SW 1271 (cell line): ENCODE measurements at places on chromosomes 5 and 9.
A peak's percentile ranks its signal among the peaks of the same experiment; 100 is the strongest.

DNA sequence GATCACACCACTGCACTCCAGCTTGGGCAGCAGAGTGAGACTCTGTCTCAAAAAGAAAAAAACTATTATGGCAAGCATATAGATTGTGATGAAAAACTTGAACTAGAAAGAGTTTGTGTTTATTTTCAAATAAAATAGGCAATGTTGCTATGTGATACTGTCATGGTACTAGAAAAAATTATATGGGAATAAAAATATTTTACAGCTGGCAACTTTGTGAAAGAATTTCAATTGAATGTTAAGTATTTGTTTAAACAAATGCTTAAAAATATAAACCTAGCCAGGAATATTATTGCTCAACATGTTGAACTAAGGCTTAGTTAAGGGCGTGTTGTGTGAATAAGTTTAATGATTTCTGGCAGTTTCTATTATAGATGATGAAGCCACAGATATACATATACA, 31.7 kb downstream of the HSDL2 start:
- DNase-seq = no peak

- DNase-seq = no peak
These were observed 369.0 kb downstream of the CAAP1 start for GRCh38 chr9:26523577-26523976.

DNA sequence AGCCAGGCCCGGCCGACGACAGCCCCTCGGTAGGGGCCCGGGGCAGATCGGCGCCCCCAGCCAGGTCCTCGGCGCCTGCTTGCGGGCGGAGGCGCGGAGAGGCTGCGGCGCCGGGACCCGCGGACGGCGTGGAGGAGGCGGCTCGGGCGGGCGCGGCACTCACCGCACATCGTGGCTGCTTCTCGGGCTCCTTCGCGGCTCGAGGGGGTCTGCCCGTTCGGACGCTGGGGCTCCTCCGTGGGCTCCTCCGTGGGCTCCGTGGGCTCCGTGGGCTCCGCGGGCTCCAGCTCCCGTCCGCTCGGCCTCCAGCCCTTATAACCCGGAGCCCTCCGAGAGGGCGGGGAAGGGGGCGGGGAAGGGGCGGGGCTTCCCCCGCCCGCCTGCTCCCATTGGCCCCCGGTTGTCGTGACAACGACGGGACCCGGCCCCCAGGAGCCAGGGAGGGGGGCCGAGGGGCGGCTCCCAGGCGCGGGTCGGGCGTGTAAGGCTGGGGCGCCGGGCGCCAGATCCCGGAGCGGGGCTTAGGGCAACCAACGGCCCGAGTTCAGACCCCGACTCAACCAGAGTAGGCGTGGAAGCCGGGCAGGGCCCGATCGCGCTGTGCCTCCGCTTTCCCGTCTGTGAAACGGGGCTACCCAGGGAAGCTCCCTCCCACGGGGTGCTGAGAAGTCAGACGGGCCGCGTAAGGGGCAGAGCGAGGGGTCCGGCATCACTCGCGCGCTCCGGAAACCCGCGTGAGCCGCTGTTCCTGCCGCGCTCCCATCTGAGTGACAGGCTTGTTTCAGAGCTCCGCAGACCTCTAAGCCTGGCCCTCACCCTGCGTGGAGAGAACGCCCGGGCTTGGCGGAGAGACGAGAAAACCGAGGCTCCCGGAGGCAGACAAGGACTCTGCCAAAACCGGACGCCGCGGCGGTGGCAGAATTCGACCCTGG, at the start of gene GFPT2:
Gene GFPT2, minus strand, starts transcription at position 289 of the 932 bp plus-strand sequence. Its CDS starts 119 bp downstream, at position 170.
- peak; percentile 78 for DNase-seq

GRCh38 chr9:110801426-110801825, 132.8 kb downstream of the MUSK start:
- no peak for DNase-seq

GRCh38 chr9:19496321-19497050, 87.7 kb downstream of the ACER2 start:
- DNase-seq = no peak

GRCh38 chr5:125558466-125558865, 812.0 kb upstream of the ZNF608 start:
- DNase-seq = no peak

GRCh38 chr5:5792106-5792505, 369.6 kb downstream of the ICE1 start:
- DNase-seq = no peak

DNA sequence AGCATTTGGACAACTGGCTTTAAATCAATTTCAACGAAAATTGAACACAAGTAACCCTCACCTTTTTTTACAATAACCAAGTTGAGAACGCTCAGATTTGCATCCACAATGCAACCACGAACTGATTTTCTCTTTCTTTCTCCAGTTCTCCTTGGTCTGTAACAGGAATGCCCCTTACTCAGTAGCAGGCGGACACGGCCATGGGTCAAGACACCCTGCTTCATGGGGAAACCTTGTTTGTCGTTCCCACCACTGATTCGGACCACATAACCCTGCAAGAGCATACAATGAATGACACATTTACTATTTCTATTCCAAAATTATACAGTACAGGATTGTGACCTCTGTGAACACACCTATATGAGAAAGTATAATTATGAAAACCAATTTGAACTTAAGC, 1.4 kb downstream of the RPS6 start:
- DNase-seq = no peak

GRCh38 chr5:135944967-135945560, 9.7 kb downstream of the LECT2 start:
- DNase-seq = peak; percentile 47

- DNase-seq = no peak
These were observed 693.2 kb upstream of the CHD1 start for GRCh38 chr5:99621772-99622681.

GRCh38 chr9:115514454-115514853, 396.5 kb upstream of the TNC start:
- no peak for DNase-seq

DNA sequence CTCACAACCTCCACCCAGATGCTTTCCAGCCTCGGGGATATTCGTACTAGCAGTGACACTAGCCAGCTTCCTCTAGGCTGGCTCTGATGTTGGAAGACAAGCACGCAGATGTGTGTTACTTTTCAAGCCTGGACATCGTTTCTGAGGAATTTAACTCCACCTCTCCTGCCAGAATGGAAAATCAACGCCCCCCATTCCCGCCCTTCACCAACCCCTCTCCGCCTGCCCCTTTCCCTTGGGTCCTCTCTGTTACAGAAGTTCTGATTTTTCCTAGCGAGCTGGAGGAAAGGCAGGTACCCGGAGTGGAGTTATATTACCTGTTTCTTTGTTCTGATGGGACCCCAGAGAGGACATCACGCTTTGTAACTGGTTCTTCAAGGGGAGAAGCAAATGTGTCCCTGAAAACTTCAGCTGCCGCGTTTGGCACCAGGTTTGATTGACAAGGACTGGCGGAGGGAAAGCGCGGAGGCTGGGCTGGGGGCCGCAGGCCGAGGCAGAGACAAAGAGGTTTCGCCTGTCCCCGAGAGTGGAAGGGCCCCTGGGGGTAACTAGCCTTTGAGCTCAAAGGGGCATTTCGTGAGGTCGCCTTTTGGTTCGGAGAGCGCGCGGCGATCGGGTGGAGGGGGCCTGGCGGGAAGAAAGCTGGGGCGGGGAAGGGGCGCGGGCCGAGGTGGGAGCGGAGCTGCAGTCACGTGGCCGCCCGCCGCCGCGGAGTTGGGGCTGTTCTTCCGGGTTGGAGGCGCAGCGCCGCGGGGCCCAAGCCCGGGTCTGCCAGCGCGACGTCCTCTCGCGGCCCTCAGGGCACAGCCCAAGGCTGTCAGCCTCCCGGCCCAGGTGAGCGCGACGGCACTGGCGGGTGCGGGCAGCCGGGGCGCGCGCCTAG, at the start of gene NNT:
Gene NNT, plus strand, starts transcription at position 720 of the 883 bp plus-strand sequence. CDS start 6,016 bp downstream, outside the sequence.
- no peak for DNase-seq

GRCh38 chr9:137650259-137650658, 31.5 kb downstream of the EHMT1 start:
- DNase-seq = no peak

DNA sequence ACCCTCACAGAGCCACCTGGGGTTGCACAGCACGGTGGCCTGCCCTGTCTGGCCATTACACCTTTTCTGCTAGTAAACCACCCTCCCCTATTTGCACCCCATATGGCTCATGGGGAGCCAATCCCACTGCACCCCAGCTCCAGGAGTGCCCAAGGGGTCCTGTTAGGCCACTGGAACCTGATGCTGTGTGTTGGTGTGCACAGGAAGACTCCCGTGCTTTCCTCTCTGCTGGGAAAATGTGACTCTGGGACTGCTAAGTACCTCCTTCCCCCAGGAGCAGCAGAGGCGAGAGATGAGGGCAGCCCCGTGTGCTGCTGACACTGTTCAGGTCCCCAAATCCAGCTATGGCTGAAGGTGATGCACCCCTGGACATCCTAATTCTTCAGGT, 126.3 kb downstream of the ADAMTS2 start:
- no peak for DNase-seq

DNA sequence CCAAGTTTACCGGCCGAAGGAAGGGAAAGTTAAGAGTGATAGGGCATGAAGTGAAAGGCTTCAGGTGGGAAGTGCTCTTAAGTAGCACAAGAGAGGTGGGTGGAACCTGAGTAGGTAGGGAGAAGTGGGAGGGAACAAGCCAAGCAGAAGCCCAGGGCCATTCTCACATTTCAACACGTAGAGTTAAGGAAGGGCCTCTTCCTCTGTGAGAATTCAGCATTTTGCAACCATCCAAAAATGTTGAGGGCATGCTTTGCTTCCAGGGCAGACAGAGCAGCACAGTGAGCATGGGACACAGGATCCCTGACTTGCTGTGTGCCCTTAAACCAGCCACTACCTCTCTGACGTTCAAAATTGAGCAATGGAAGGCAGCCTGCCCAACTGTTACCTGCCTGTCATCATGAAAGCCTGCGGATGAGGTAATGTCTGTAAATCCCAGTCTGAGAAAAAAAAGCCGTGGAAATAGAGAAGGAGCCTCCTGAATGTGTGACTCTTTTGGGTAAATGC, 3.3 kb downstream of the CYFIP2 start:
- no peak for DNase-seq

GRCh38 chr9:20292002-20292401, 330.3 kb downstream of the MLLT3 start:
- peak; percentile 0 for DNase-seq

- no peak for DNase-seq
These were observed 50.0 kb upstream of the GLIS3 start for GRCh38 chr9:4349816-4350418.

DNA sequence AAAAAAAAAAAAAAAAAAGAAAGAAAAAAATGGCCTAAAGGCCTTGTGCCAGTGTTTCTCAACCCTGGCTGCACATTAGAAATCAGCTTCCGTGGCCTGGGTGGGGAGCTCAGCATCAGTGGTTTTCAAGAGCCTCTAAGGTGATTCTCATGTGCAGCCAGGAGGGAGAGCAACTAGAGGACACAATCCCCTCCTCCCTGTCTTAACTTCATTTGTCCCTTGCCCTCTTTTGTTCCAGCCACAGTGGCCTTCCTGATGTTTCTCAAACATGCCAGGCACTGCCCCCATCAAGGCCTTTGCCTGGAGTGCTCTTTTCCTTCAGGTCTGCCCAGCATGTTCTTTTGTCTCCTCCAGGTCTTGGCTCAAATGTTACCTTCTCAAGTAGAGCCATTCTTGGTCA, 42.4 kb downstream of the HOMER1 start:
- no peak for DNase-seq

- no peak for DNase-seq
These were observed 213.1 kb downstream of the RFK start for GRCh38 chr9:76181020-76181641.

GRCh38 chr5:81794226-81794625, 43.3 kb upstream of the SSBP2 start:
- DNase-seq = no peak

DNA sequence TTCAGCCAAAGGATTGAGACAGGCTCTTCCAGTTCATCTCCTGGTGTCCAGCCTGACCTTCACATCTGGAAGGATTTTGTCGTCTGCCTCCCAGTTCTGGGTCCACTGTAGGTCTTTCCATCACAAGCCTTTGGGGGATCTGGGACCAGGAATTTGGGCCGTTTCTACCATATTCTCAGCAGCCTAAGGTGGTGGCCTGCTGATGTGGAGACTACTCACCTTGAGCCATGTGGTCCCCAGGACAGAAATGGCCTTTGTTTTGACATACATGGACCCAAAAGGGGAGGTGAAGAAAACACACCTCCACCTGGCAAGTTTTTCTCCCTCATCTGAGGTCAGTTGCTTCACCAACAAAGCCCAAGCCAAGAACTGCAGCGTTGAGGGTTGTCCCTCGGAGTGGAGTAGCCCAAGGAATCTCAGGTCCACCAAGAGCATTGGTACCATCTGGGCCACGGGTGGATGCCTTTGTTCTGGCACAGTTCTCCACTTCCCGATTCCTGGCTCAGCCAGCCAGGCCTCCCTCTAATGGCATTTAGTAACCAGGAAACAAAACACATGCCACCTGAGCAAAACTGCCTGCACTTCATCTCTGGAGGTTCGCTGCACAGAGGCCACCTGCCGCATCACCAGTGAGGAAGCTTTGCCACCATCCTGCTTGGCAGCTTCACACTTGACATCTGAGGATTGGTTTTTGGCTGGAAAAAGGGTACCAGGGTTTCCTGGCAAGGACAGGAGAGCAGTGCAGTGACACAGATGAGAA, 24.7 kb downstream of the AMBP start:
- no peak for DNase-seq

DNA sequence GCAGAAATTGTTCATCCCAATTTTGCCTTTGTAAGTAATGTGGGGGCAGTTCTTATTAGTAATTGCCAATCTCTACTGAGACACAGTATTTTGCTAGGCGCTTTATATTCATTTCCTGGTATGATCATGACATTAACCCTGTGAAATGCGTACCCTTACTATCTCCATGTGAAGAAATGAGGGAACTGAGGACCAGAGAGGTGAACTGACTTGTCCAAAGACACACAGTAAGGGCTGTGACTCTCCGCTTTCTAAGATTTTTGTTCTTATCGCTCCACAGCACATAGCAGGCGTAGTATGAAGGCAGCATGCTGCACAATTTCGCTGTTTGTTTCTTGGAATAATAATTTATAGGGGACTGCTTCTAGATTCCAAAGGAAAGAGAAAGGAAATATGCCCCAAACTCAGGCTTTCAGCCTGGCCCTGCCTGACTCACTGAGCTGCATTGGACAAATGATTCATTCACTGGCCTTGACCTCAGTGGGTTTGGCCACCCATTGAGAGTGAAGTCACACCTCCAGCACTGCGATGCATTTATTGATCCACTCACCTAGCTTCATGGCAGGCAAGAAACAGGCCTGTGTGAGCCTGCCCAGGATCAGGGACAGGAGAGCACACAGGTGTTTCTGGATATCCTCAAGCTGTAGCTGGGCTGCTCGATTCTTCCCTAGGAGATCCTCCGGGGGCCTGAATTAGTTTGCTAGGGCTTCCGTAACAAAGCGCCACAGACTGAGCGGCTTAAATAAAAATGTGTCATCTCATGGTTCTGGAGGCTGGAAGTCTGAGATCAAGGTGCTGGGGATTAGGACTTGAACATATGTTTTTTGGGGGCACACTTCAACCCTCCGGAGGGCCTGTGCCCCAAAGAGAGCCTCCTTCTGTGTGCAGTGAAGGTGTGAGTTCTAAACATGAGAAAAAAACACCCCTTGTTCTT, 7.2 kb upstream of the DUSP1 start:
- peak; percentile 42 for DNase-seq
